ENCODE measurements at places on chromosomes 4 and X.

DNA sequence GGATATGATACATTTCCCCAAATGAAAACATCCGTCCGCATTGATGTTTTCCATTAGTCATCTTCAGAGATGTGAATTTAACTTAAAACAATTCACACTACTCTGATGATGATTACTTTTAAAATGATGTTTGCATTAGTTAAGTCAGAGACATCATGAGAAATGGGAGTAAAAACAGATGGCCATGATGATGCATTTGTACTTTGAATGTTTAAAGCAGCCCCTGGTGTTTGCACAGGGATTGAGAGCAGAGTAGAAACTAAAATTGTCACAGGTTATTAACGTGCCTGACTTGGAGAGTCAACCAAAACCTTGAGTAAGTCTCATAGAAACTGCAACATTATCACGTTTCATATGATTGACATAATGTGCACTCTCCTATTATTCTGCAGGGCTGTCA is 117.2 kb downstream of the CFAP299 start:
- H3K27me3 ChIP-seq, result no peaks in the 10 kb centered on the region
- DNase-seq, result no peak
- H3K4me1 ChIP-seq, result no peaks in the 10 kb centered on the region
- H3K4me3 ChIP-seq, result no peak overlapping the region

- no peak overlapping the region for H3K27ac ChIP-seq
- no peaks in the 10 kb centered on the region for H3K36me3 ChIP-seq
- no peak for DNase-seq
- no peaks in the 10 kb centered on the region for H3K4me1 ChIP-seq
- no peaks in the 10 kb centered on the region for H3K27me3 ChIP-seq
Measured at GRCh38 chrX:29903360-29903759, 312.0 kb upstream of the MAGEB2 start.

- no peak overlapping the region for H3K27ac ChIP-seq
- peaks cover 20% of the 10 kb centered on the region for H3K27me3 ChIP-seq
- DNase-seq, result no peak
- no peaks in the 10 kb centered on the region for H3K36me3 ChIP-seq
- no peaks in the 10 kb centered on the region for H3K4me1 ChIP-seq
Measured at GRCh38 chr4:5928844-5929420, 36.0 kb upstream of the CRMP1 start.

DNA sequence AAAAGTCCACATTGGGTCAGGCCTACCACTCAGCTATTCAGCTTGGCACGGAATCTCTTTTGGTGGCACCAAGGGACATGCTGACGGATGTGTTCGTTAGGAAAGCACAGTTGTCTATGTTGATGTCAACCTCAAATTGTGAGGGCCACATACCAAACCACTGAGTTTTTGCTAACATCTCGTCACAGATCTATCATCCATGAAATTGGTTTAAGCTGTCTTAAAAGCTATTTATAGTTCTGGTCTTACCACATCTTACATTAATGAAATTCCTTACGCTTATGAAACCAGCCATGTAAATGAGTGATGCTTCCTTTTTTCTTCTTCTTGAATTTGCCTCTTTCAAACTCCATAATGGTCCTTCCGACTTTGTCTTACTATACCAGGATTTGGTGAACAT is 101.5 kb downstream of the MGST2 start:
- no peak overlapping the region for H3K27ac ChIP-seq
- DNase-seq, result no peak
- H3K4me3 ChIP-seq, result no peak overlapping the region

DNA sequence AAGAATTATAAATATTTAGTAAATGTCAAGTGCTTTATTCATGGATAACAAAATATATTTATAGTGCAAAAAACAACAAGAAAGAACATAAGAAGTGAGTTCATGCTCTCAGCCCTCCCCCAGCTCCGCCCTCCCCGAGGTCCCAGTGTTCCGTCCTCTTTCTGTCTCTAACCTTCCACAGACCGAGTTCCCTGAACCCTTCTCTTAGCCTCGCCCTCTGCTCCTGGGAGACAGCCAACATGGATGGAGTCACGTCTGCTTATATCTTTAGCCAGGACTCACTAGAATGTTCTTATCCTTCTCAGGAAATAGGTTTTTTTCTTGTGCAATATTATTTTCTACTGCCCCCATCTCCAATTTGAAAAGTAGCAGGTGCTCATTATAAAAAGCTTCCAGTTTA is 40.1 kb upstream of the HELT start:
- peaks cover 4% of the 10 kb centered on the region for H3K36me3 ChIP-seq
- no peak for DNase-seq
- no peak overlapping the region for H3K27ac ChIP-seq
- peaks cover 11% of the 10 kb centered on the region for H3K27me3 ChIP-seq

DNA sequence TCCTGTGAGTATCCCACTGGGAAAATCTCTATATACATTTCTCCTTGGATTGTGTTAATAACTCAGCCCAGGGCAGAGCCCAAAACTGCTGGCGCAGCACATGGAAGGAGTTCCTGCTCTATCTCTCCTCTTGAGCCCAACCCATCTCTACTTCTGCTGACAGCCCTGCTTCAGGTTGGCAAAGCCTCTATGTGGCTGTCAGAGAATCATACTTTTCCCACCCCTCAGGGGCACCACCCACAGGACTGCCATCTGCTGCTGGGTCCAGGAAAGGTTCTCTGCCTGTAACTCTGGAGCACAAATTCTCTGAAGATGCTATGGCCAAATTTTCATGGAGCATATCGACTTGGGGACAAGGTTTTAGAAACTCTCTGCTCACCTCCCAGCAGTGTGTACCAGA is 278.5 kb upstream of the EMCN start:
- DNase-seq, result no peak
- H3K36me3 ChIP-seq, result no peaks in the 10 kb centered on the region
- no peak overlapping the region for H3K4me3 ChIP-seq
- no peaks in the 10 kb centered on the region for H3K4me1 ChIP-seq
- H3K27ac ChIP-seq, result no peak overlapping the region

DNA sequence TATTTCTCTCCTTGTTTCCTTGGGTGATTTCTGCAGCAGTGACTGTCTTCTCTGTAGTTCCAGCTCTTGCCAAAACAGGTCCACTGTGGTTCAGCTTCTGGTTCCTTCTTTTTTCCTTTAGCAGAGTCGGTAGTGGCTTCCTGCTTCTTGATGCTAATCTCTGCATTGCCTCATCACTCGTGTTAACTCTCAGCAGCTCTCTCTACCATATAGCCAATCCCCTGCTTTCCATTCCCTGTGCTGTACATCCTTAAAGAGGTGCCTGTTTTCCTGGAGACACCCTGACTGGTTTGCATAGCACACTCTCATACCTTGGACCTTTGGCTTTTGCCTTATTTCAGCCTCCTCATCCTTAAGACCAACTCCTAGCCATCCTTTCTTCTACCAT is 191.2 kb upstream of the LNX1 start:
- no peak for DNase-seq
- no peak overlapping the region for H3K4me3 ChIP-seq
- peaks cover 6% of the 10 kb centered on the region for H3K27me3 ChIP-seq
- no peak overlapping the region for H3K27ac ChIP-seq
- H3K36me3 ChIP-seq, result no peaks in the 10 kb centered on the region
- H3K4me1 ChIP-seq, result no peaks in the 10 kb centered on the region

DNA sequence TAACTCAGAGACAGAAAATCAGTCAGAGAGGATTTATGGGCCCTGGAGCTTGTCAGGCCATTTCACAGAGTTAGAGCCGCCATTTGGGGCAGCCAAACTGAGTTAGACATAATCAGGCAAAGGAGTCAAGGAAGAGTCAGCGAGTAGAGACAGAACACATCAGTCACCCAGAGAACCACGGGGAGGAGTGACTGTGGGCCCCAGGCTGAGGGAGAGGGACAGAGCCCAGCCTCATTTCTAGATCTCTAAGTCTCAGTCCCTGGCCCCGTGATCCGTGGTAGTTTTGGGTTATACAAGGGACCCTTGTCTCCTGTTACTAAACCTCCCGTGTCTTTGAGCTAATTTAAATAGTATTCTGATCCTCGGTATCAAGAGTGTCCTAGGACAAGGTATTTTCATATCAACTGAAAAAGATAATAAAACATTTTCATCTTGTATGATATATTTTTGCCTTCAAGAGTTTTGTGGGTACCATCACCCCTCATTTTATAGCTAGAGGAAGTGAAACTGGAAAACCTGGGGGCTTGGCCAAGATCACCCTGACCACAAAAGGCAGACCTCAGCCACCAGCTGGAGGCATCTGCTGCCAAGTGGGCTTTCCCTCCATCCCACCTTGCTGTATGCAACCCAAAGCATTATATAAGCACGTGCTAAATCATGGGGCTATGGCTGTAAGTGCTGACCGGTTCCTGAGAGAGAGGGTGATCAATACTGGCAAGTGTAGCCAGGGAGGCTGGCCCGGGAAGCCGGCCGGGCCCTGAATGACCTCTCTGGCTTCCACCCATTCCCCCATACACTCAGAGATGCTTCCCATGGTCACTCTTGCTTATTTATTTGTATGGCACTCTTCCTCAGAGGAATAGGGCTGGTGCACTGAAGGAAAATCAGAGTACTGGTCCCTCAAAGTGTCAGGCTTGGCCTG is 204.1 kb downstream of the BCOR start:
- H3K4me1 ChIP-seq, result peaks cover 11% of the 10 kb centered on the region
- no peak overlapping the region for H3K27ac ChIP-seq
- H3K36me3 ChIP-seq, result no peaks in the 10 kb centered on the region
- no peaks in the 10 kb centered on the region for H3K27me3 ChIP-seq

- peaks cover 4% of the 10 kb centered on the region for H3K4me1 ChIP-seq
- peaks cover 13% of the 10 kb centered on the region for H3K27me3 ChIP-seq
- peak; percentile 39 for DNase-seq
- no peaks in the 10 kb centered on the region for H3K36me3 ChIP-seq
Measured at GRCh38 chr4:40924096-40924792, 174.5 kb downstream of the NSUN7 start.

DNA sequence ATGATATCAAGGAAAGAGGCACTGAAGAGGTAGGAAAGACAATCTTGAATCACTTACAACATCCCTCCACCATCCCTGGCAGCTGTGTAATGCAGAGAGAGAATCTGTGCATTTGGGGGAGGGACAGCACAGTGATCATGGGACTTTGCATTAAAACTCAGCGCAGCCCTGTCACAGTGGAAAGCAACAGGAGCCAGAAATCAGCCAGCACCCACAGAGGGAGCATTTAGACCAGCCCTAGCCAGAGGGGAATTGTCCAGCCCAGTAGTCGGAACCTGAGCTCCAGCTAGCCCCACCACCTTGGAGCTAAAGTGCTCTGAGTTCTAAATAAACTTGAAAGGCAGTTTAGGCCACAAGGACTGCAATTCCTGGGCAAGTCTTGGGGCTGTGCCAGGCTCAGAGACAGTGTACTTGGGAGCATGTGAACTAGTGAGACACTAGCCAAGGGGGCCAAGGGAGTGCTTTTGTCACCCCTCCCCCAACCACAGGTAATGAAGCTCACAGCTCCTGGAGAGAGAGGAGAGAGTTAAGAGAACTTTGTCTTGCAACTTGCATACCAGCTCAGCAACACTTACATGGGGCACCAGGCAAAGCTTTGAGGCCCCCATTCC is 83.9 kb upstream of the FAM241A start:
- H3K36me3 ChIP-seq, result no peaks in the 10 kb centered on the region
- H3K4me1 ChIP-seq, result no peaks in the 10 kb centered on the region
- no peak overlapping the region for H3K4me3 ChIP-seq
- H3K27me3 ChIP-seq, result no peaks in the 10 kb centered on the region

DNA sequence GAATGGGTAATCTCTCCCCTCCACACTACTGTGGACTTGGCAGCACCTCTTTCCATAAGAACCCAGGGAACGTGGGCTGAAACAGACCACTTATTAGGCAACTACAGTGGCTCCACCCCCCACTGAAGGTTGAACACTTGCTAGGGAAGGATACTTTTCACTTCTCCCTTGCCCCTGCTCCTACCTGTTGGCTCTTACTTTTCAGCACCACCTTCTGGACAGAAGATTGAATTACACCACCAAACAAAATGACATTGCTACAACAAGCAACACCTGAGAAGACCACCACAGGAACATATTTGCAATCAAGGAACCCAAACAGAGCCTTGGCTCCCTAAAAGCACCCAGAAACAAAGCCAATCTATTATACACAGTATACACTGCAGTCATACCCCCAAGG is 132.1 kb upstream of the CXCL13 start:
- no peak overlapping the region for H3K4me3 ChIP-seq
- H3K36me3 ChIP-seq, result no peaks in the 10 kb centered on the region
- H3K27me3 ChIP-seq, result peaks cover 47% of the 10 kb centered on the region
- H3K27ac ChIP-seq, result no peak overlapping the region
- no peaks in the 10 kb centered on the region for H3K4me1 ChIP-seq

DNA sequence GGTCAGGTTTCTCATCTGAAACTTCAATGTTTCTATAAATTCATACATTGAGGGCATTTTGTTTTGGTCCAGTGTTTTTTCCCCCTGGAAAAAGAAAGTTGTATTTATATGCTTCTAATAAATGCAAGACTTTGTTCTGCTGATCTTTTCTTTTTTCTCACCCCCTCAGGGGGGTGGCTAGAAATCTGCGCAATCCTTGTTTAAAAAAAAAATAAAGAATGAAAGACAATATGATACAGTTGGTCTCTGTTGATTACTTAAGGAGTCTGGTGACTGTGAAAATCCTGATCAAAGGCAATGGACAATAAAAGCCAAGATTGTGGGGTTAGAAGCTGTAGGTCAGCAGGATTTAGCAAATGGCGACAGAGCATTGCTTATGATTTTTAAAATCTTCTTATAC is 180.5 kb downstream of the KIT start:
- DNase-seq, result no peak
- H3K36me3 ChIP-seq, result no peaks in the 10 kb centered on the region
- H3K27ac ChIP-seq, result no peak overlapping the region
- H3K4me3 ChIP-seq, result no peak overlapping the region
- no peaks in the 10 kb centered on the region for H3K4me1 ChIP-seq
- H3K27me3 ChIP-seq, result no peaks in the 10 kb centered on the region

DNA sequence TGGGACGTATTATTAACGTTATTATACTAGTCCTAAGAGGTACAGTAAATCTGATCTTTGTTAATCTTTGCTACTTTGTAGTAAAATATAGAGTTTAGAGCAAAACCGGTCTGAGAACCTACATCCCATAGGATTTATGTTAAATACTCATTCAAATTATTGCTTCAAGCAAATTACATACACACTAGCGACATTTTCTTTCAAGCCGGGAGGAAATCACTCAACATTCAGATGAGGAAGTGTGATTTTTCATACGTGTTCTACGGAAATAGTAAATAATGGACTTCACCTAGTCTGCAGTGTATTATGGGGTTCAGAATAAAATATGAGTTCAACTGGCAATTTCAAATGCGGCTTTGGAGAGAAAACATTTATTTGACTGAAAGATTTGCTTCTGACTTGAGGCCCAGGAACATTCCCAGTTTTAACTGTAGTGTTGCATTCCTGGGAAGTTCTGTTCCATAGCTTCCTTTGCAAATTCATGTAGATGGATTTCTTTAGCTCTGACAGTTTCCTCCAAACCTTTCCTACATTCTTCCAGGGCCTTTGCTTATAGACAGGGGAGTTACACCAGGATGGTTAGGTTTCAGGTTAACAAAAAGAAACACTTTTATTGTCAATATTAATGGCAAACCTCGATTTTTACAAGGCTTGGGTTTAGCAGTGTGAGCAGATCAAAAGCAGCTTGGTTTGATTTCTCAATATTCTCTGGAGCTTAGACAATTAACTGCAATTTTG is 5.3 kb upstream of the HAND2 start:
- peaks cover 82% of the 10 kb centered on the region for H3K27me3 ChIP-seq
- no peak for DNase-seq
- H3K4me3 ChIP-seq, result no peak overlapping the region
- H3K36me3 ChIP-seq, result peaks cover 6% of the 10 kb centered on the region
- no peak overlapping the region for H3K27ac ChIP-seq
